ENCODE measurements at places on chromosomes 7 and 10. TPM values are rescaled to one million over a fixed set of nuclear protein-coding genes. Genes with fewer than 3 reads are reported as not detected.

SPDYE1 gene
- total RNA-seq: not detected

FAM25A gene
- not detected for total RNA-seq

ZNF783 gene
- total RNA-seq: 21.6 TPM

DLX6 gene
- total RNA-seq: 3.1 TPM

MTG1 gene
- 36.3 TPM for total RNA-seq

PLAC9 gene
- 1.3 TPM for total RNA-seq

GARIN1A gene
- total RNA-seq: 3.4 TPM

ADCYAP1R1 gene
- 65.4 TPM for total RNA-seq

FOXI2 gene
- not detected for total RNA-seq

BNIP3 gene
- 32.6 TPM for total RNA-seq

NSUN5 gene
- 15.7 TPM for total RNA-seq

MAP3K8 gene
- 6.3 TPM for total RNA-seq

NKX2-3 gene
- not detected for total RNA-seq

NPC1L1 gene
- not detected for total RNA-seq

LIPN gene
- total RNA-seq: not detected

LIPM gene
- total RNA-seq: not detected
